ENCODE measurements at places on chromosomes 2 and 18.

DNA sequence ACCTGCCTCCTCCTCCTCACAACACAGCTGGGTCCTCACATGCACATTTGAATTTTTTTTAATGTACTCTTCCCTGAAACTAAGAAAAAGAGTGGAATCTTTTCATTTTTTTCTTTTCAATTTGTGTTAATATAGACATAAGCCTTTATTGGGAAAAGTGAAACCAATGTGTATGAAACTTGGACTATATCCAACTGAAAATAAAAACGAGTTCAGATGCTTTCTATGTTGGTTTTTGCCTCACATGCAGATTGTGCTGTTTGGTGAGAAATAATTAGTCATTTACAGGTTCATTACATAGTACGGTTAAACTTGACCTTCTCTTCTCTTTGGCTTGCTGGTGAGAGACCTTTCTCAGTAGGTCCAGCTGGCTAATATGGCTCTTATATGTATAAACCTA is 515.2 kb upstream of the FANCL start:
- no peaks in the 10 kb centered on the region for H3K36me3 ChIP-seq
- H3K4me1 ChIP-seq, result no peaks in the 10 kb centered on the region
- no peak for DNase-seq
- H3K27ac ChIP-seq, result no peak overlapping the region
- H3K4me3 ChIP-seq, result no peak overlapping the region

DNA sequence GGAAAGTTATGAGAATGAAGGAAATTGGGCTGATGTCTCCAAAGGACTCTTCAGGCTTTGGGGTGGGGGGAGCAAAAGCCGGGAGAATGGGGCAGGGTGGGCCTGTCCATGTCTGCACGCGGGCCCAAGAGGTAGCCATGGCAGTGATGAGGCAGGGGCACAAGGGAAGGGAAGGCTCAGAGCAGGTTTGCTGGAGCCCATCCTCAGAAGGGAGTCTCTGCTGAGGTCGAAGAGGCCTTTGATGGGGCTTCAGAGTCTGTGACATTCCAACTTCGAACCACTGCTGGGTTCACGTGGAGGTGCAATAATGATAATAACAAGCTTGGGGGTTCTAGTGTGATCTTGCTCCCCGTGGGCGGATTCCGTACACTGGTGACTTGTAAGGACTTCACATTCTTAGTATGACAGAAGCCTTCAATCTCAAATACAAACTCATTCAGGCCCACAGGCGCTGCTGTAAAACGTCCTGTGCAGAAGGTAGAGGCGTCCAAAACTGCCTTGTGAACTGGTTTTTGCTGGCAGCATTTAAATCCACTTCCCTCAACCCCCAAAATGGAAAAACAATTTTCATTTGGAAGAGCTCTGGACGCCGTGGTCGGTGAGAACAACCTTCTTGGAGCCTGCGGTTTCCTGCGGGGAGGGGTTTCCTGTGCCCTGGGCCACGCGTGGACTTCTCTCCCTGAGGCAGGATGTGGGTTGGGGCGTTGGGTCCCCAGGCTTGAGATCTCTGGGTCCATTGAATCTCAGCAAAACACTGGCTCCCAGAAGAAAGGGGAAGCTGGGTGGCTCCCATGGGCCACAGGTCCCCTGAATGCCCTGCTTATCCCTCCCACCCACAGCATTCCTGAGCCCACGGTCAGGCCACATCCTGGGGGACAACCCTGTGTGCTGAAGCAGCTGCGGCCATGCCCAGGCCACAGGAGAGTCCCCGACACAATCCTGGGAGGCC is 151.0 kb downstream of the TPO start:
- H3K27me3 ChIP-seq, result peaks cover 13% of the 10 kb centered on the region
- peaks cover 3% of the 10 kb centered on the region for H3K4me1 ChIP-seq
- H3K4me3 ChIP-seq, result no peak overlapping the region
- H3K36me3 ChIP-seq, result peaks cover 7% of the 10 kb centered on the region
- DNase-seq, result no peak

GRCh38 chr2:97995026-97995733 is 568 bp downstream of the TMEM131 start:
- DNase-seq, result peak; percentile 55
- H3K27me3 ChIP-seq, result peaks cover 10% of the 10 kb centered on the region
- H3K27ac ChIP-seq, result peak overlapping the region; percentile 94
- H3K4me3 ChIP-seq, result peak overlapping the region; percentile 99
- peaks cover 3% of the 10 kb centered on the region for H3K36me3 ChIP-seq

- peaks cover 11% of the 10 kb centered on the region for H3K27me3 ChIP-seq
- H3K4me1 ChIP-seq, result peaks cover 5% of the 10 kb centered on the region
- DNase-seq, result no peak
- H3K27ac ChIP-seq, result no peak overlapping the region
- H3K36me3 ChIP-seq, result no peaks in the 10 kb centered on the region
Measured at GRCh38 chr2:226797289-226797988, 2.2 kb downstream of the IRS1 start.

GRCh38 chr2:109406301-109406700 is 207.5 kb downstream of the SEPTIN10 start:
- peaks cover 47% of the 10 kb centered on the region for H3K4me1 ChIP-seq
- peaks cover 10% of the 10 kb centered on the region for H3K36me3 ChIP-seq
- H3K27ac ChIP-seq, result no peak overlapping the region
- no peak overlapping the region for H3K4me3 ChIP-seq

DNA sequence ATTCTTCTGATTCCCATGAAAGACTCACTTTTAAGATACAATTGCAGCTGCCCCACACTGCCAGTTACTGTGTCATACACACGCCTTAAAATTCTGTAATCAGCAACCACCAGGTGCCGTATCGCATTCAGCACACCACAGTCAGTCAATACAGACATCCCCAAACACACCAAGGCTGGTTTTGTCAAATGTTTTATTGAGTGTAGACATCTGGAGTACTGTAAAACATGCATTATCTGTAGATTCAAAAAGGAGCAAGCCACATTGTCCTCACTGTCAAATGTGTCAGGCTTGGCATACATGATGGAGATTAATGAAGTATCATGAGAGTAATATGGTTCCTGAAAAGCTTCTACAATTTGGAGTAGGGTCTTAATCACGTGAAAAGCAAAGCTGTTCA is 109.7 kb upstream of the SP3 start:
- H3K27me3 ChIP-seq, result no peaks in the 10 kb centered on the region
- DNase-seq, result no peak
- H3K36me3 ChIP-seq, result peaks cover 5% of the 10 kb centered on the region
- no peak overlapping the region for H3K27ac ChIP-seq

GRCh38 chr2:100577777-100578176 is 15.0 kb downstream of the PDCL3 start:
- no peaks in the 10 kb centered on the region for H3K4me1 ChIP-seq
- no peak overlapping the region for H3K27ac ChIP-seq
- H3K27me3 ChIP-seq, result no peaks in the 10 kb centered on the region
- no peak overlapping the region for H3K4me3 ChIP-seq

GRCh38 chr2:136137982-136138381 is 20.0 kb upstream of the CXCR4 start:
- H3K36me3 ChIP-seq, result no peaks in the 10 kb centered on the region
- no peak overlapping the region for H3K4me3 ChIP-seq
- peaks cover 5% of the 10 kb centered on the region for H3K27me3 ChIP-seq

GRCh38 chr2:40448476-40449079 is 3.3 kb downstream of the SLC8A1 start:
- peak; percentile 42 for DNase-seq
- H3K27ac ChIP-seq, result no peak overlapping the region
- no peak overlapping the region for H3K4me3 ChIP-seq
- H3K27me3 ChIP-seq, result peaks cover 17% of the 10 kb centered on the region

- no peak for DNase-seq
- no peak overlapping the region for H3K27ac ChIP-seq
- H3K36me3 ChIP-seq, result no peaks in the 10 kb centered on the region
- H3K4me1 ChIP-seq, result no peaks in the 10 kb centered on the region
Measured at GRCh38 chr18:67735506-67735905, 219.0 kb upstream of the DSEL start.

- peaks cover 3% of the 10 kb centered on the region for H3K4me1 ChIP-seq
- no peak overlapping the region for H3K4me3 ChIP-seq
Measured at GRCh38 chr2:96962567-96963203, 23.7 kb downstream of the FAM178B start.

DNA sequence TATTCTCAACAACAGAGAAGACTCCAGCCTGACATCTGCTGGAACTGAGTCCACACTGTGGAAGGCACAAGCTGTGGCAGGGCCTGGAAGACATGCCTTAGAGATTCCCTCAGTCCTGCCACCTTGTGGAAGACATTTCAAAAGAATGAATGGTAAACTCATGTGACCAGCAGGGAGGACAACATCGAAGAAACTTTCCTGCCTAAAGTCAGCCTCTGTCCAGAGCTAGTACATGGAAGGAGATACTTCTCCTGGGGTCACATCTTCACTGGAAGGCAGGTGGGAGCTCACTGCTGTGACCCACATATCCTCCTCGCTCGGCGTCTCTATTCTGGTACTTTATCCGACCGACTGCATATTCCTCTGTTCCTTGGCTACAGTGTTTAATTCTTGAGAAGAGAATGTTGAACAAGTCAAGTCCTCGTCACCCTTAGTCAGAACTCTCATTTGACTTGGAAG is 59.5 kb downstream of the PUM2 start:
- peak overlapping the region; percentile 62 for H3K27ac ChIP-seq
- peak; percentile 77 for DNase-seq
- H3K4me1 ChIP-seq, result peaks cover 5% of the 10 kb centered on the region

DNA sequence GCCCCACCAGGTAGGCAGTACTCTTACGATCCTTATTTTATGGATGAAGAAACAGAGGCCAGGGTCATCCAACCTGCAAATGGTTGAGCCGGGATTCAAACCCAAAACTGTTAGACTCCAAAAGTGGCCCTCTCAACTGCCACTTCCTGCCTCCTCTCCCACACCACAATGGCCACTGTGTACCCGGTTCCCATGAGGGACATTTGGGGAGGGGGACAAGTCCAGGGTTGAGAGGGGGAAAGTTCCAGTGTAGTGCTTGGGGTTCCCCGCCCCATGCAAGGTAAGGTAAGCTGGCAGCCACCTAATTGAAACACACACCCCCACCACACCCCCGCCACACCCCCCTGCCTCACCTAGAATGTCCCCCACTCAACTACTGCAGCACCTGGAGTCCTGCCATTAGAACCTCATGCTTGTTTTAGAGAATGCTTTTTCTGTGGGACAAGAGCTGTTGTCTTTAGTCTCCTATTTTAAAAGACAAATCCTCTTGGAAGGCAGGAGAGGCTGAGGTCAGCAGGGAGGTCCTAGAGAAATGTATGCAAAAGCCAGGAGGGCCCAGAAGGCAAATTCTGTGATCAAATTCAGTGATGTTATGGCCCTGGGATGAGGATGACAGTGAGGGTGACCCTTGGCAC is 145.2 kb downstream of the ZFP36L2 start:
- peaks cover 3% of the 10 kb centered on the region for H3K36me3 ChIP-seq
- no peak overlapping the region for H3K4me3 ChIP-seq
- H3K27me3 ChIP-seq, result peaks cover 7% of the 10 kb centered on the region
- peaks cover 39% of the 10 kb centered on the region for H3K4me1 ChIP-seq
- H3K27ac ChIP-seq, result no peak overlapping the region
- DNase-seq, result no peak

DNA sequence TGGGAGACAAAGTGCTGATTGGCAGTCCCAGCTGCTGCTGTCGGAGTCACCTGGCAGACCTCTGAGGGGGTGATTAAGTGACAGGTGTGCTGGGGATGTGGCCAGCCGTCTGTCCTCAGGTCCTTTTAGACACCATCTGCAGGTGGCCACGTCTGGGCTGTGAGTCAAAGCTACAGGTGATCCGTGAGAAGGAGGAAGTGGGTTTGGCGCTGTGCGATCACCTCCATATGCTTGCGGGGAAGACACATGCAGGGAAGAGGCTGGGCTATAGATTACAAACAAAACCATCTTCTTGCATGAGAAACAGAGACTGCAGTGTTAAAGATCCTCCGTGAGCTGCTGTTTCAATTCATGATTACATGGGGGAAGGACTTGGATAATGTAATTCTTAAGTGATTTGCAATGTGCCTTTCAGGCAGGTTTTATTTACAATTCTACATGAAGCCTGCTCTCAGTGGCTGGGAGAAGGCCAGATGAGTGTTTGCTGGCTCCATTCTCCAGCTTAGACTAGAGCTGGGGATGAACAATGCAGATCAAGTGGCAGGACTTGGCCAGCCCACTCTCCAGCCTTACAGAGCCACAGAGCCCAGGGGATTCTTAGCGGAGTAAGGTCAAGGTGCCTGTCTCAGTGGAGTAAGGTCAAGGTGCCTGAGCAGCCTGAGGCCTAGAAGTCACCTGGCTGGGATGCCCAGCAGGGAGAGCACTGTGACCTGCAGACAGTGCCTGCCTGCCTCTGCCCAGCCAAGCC is 87.8 kb downstream of the LYPD1 start:
- H3K4me3 ChIP-seq, result no peak overlapping the region
- H3K4me1 ChIP-seq, result no peaks in the 10 kb centered on the region
- peaks cover 5% of the 10 kb centered on the region for H3K27me3 ChIP-seq
- no peaks in the 10 kb centered on the region for H3K36me3 ChIP-seq
- H3K27ac ChIP-seq, result no peak overlapping the region

DNA sequence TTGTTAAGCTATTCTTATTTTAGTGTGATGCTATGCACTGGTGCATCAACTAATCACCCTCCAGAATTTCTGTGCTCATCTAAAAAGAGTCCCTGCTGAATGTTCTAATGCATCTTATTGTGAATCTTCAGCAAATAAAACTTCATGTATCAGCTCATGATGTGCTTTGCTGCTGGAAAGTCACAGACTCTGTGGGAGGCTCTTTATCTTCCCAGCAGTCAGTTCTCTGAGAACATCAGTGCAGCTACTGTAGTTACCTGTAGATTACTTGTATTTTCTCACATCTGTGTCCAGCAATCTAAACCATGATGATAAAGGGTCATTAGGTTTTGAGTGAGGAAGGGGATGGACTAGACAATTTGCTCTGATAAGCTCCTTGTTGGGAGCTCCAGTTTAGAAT is 141.6 kb upstream of the SP3 start:
- H3K4me3 ChIP-seq, result no peak overlapping the region
- H3K27me3 ChIP-seq, result no peaks in the 10 kb centered on the region
- no peaks in the 10 kb centered on the region for H3K36me3 ChIP-seq
- H3K4me1 ChIP-seq, result peaks cover 3% of the 10 kb centered on the region
- no peak overlapping the region for H3K27ac ChIP-seq

DNA sequence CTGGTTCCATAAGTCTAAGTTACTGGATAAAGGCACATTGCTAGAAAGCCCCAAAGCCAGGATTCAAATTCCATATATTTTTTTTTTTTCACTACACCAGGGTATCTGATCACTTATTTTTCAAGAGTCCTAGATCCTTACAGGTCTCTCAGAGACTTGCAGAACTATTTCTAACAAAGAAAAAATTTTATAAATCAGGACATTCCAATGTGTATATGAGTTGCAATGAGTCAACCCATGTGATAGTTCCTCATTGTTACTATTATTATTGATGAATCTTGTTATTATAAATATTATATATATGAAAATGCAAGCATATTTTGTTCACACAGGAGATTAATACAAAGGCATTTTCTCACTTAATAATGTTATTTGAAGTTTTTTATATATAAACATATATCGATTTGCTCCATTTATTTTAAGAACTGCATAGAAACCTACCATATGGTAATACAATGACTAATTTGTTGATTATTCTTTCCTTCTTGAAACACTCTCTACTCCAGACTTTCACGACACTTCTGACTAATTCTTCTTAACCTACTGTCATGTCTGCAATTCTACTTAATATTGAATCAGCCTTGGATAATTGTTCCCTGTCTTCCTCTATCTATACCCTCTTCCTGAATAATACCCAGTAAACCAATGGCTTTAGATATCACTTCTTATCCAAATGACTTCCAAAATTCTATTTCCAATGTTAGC is 968.4 kb upstream of the NRXN1 start:
- no peak for DNase-seq
- H3K27ac ChIP-seq, result no peak overlapping the region
- peaks cover 5% of the 10 kb centered on the region for H3K4me1 ChIP-seq
- H3K36me3 ChIP-seq, result no peaks in the 10 kb centered on the region
